Fibroblast of gingiva (primary cell): ENCODE measurements at places on chromosomes 12 and 14.
A peak's percentile ranks its signal among the peaks of the same experiment; 100 is the strongest.

- peak; percentile 51 for DNase-seq
These were observed 9.8 kb upstream of the ZNF385A start for GRCh38 chr12:54394281-54394719.

GRCh38 chr12:49030714-49031572 lies 12.4 kb upstream of the PRKAG1 start:
- DNase-seq = no peak

DNA sequence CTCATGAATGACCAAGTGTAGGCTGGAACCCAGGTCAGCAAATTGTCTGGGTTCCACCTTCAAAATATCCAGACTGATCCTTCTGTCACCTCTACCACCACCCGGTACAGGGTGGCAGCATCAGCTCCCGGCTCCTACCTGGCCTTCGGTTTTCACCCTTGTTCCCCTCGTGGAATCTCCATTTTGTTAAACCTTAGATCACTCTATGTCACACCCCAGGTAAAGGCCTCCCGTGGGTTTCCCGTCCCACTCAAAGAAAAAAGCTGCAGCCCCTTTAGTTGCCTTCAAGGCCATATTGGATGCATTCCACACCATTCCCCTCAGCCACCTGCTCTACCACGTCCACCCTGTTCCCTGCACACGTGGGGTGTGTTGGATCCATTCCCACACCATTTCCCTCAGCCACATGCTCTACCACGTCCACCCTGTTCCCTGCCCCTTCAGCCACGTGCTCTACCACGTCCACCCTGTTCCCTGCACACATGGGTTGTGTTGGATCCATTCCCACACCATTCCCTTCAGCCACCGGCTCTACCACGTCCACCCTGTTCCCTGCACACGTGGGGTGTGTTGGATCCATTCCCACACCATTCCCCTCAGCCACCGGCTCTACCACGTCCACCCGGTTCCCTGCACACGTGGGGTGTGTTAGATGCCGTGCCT lies 23.8 kb downstream of the SLC6A13 start:
- no peak for DNase-seq

GRCh38 chr12:64175254-64175945 lies 46.7 kb downstream of the KICS2 start:
- DNase-seq = peak; percentile 89

DNA sequence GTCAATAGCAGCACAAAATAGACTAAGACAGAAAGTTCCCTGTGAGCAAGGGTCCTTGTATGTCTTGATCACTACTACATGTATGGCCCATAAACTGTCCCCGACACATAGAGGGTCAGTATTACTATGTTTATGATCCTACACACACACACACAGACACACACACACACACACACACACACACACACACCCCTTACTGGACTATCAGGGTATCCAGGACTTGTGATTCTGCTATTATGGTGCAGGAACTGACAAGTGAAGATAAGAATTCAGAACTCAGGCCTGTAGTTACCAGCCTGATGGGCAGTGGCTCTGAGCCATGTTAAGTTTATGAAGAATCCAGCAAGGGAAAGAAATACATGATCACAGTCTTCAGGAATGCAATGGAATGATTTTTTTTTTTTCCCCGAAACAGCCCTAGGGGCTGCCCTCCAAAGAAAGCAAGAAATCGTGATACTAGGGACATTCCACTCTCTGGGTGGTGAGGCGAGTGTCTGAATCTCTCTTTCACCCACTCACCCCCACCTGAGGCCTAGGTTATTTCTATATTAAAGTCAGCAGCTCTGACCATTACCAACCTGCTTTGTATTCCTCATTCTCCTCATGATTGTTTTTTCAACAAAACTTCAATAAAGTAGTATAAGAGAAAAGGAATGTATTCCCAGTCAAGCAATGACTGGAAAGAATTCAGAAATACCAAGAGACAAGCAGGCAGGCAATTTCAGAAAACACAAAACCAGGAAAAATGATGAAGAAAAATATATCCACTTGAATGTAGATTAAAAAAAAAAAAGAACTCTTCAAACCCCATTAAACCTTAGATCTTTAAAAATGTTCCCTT lies 105.8 kb downstream of the AVPR1A start:
- peak; percentile 72 for DNase-seq

DNA sequence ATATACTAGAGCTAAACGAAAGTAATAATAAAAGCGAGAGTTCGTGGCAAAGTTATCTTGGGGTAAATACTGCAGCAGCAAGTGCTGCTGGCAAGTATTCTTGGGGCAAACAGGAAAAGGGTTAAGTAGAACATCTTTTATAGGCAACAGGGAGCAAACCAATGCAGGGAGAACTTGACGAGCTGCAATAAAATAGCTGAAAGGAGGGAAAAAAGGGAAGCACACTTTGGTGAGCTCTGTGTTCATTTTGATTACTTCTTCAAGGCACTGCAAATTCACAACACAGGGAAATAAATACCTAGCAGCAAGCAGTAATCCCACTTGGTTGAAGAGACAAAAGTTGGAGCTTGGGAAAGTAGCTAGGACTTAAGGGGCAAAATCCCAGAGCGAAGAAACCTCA lies 42.3 kb upstream of the TTC7B start:
- no peak for DNase-seq

DNA sequence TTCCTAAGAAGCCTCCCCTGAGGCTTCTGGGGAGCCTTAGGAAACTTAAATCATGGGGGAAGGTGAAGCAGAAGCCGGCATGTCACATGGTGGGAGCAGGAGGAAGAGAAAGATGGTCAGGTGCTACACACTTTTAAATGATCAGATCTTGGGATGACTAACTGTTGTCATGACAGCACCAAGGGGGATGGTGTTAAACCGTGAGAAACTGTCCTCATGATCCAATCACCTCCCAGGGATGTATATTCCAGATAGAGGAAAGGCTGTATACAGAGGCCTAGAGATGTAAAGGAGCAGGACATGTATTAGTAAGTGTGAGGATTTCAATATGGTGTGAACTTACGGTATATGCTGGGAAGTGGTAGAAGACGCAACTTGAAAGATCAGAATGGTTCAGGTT lies 121.1 kb downstream of the CAND1 start:
- no peak for DNase-seq

DNA sequence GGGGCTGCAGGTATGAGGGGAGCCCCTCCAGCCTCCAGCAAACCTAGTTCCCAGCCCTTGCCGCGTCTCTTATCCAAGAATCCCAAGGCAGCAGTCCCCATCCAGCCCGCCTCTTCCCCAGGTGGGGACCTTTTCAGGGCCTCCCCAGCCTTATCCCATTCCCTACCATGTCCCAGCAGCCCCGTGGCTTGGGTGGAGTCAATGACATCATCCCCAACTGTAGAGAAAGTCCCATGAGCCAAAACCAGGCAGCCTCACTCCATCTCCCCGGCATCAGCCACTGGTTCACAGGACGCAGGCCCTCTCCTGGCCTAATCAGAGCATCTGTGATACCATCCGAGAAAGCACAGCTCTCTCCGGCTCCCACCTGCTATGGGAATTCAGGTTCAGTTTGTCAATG lies 131.0 kb downstream of the NCOR2 start:
- no peak for DNase-seq

- DNase-seq = no peak
These were observed 261.7 kb downstream of the LRFN5 start for GRCh38 chr14:41868396-41868795.

DNA sequence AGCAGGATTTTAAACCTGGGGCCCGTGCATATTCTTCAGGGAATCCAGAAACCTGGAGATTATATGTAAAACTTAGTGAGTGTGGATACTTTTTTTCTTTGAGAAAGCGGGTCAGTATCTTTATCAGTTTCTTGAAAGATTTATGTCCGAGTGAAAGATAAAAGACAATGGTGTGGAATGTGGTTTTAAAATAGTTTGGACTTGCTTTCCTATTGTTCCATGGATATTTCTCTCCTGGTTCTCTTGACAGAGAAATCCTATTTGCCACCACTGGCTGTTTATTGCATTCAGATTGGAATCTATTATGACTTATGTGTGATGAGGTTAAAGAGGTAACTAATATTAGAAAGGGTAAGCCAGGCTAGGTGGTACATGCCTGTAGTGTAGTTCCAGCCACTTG lies 27.4 kb downstream of the KTN1 start:
- no peak for DNase-seq

GRCh38 chr12:127501916-127502315 lies 765.1 kb upstream of the TMEM132C start:
- DNase-seq = no peak

DNA sequence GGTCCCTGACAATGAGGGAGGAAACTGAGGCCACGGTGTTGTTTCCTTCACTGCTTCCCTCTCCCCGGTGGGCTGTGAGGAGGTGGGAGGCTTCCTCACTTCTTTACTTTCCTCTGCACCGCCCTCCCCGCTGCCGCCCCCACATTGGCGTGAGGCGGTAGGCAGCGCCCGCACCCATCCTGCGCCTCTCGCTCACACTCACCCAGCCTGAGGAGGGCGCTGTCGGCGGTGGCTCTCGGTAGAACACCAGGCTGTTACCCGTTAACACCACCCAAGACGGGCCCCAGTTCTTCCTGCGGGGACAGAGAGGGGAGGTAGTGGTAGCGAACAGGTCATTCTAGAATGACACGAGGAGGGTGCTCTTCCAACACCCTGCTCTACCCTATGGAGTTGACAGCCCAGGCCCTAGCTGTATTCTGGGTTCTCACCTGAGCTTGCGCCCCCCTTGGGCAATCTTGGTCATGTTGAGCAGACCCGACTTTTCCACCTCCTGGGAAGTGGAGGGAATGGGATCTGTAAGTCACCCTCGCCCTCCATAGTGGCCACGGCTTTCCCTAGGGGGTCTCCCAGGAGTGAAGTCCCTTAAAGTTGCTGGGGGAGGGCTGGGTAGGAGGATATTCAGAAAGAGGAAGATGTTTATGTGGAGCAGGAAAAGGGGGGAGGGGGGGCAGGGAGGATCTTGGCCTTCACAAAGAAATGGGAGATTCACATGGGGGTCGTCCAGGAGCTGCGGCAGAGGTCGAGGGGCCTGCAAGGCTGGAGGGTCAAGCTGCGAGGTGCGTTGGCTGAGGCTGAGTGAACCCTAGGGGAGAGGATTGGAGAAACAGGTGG lies 3.3 kb downstream of the ARHGAP9 start:
- DNase-seq = no peak
